ENCODE measurements at places on chromosomes 2 and 18.

GRCh38 chr2:17311771-17312511 lies 206.3 kb downstream of the RAD51AP2 start:
- DNase-seq: no peak

DNA sequence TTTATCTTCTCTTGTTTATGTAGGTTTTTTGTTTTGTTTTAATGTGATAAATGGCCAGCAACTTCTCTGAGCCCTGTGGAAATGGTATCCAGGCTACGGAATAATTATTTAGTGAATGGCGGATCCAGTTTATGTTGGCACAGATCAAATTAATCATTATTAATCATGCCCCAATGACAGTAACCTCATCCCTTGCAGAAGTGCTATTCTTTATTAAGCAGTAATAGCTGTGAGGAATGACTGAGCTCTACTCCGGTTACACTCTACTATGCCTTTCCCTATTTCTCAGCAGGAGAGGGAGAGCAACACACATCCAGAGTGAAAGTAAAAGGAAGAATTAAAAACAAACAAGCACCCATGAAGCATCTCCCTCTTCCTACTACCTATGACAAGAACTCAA lies 84.8 kb downstream of the SETBP1 start:
- no peak for DNase-seq

GRCh38 chr18:68147728-68148127 lies 567.2 kb downstream of the TMX3 start:
- DNase-seq: no peak

- DNase-seq: no peak
Observed at GRCh38 chr2:59568461-59568860, 985.0 kb downstream of the BCL11A start.

DNA sequence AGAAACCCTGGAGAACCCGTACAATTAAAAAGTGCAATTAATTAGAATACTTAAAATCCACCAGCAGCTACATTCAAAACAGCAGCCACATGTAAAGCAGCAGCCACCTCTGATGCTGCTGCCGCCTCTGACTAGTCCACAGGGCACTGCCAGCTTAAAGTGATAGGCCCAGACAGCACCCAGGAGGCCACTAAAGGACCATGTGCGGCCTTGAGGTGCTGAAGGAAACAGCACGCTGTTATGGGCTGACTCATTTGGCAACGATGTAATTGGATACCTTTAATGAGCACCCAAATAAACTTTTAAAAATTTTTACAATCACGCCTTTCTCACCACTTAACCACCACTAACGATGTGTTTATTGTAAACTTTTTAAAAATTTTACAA lies 209.3 kb upstream of the NCKAP5 start:
- no peak for DNase-seq

DNA sequence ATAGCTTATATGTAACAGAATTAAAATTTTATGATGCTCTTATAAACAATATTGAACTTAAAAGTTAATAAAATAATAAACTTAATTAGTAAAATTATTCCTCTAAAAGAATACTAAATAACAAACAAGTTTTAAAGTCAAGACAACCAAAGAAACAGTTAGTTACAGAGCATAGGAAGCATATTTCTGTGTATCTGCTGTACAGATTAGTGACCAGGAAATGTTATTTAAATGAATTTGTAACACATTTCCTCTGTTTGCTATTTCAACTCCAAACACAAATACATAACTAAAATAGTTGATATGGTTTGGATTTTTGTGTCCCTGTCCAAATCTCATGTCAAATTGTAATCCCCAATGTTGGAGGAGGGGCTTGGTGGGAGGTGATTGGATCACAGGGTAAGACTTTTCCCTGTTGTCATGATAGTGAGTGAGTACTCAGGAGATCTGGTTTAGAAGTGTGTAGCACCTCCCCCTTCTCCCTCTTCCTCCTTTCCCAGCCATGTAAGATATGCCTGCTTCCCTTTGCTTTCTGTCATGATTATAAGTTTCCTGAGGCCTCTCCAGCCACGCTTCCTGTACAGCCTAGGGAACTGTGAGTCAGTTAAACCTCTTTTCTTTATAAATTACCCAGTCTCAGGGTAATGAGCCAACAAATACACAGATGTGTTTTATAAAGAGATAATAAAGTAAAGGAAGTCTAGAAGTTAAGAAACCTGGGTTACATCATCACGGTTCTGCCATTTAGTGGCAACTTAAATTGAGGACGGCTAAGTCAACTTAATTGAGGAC lies 51.8 kb downstream of the ROCK2 start:
- DNase-seq: no peak

- no peak for DNase-seq
Observed at GRCh38 chr2:144084114-144084661, 435.7 kb downstream of the ZEB2 start.

GRCh38 chr18:27780061-27780745 lies 396.7 kb downstream of the CDH2 start:
- DNase-seq: no peak

DNA sequence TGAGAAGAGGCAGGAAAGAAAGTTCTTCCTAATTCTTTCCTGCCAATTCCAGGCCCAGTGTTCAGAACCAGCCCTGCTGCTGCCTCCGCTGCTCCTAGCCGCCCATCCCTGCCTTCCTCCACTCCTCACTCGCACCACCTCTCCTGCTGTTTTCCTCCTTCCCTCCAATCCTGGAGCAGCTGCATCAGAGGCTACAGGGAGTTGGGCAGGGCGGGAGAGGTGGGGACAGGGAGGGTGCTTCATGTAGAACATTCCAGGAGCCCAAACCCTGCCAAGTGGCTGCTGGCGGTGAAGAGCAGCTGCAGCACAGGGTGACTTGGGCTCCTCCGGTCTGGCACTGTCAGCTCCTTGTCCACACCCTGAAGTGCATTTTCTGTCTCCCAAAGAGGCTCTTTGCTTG lies 176.3 kb downstream of the TNS1 start:
- no peak for DNase-seq

DNA sequence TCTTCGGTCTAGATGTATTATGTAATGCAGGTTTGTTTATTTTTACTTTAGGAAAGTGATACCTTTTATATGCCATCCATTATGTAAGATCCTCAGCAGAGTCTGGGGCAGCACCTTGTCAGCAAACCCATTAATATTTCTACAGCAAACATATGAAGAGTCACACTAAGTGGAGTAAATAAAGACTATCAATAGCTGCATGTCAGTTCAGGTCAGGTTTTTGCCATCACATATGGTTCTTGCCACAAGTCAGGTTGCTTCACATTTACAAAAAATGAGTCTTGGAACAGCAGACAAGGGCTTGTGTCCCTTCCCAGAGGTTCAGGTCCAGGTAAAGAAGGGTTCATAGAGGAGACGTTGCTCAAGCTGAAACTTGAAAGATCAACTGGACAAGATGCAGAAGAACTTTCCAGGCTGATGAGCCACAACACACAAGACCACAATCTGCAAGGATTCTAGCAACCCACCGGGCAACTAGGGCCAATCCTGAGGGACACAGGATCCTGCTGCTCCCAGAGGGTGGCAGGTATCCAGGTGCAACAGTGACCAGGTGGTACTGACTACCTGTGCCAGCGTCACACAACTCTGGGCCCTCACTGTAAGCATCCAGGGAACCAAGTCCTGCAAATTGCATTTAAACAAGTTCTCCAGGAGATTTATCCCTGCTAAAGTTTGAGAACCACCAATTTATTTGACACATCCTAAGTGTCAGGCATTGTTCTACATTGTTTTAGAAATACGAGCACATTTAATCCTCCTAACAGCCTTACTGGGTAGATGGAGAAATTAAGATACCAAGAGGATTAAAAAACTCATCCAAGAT lies 215.8 kb downstream of the ALPK2 start:
- no peak for DNase-seq

- peak; percentile 8 for DNase-seq
Observed at GRCh38 chr18:75029481-75029880, 179.5 kb downstream of the PTGR3 start.

- DNase-seq: no peak
Observed at GRCh38 chr2:234747833-234748559, 203.8 kb upstream of the SH3BP4 start.
